ENCODE measurements at places on chromosomes 2 and 18.

DNA sequence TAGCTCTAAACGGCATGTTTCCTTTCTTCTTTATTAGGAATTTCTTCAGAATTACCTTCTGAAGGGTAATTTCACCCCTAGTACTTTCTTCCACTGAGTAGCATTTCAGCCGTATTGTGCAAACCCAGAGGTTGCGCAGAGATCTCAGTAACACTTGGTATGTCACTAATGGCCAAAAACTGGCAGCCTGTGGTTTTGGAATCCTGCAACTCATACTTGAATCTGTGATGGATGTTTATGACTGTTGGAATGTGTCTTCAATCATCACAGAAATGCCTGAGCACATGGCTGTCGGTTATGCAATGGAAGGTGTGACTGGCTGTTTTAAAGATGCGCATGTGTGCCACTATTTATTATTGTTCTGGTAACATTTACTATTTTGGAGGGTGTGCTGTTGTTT is 100.0 kb downstream of the COLEC12 start:
- DNase-seq = peak; percentile 98

DNA sequence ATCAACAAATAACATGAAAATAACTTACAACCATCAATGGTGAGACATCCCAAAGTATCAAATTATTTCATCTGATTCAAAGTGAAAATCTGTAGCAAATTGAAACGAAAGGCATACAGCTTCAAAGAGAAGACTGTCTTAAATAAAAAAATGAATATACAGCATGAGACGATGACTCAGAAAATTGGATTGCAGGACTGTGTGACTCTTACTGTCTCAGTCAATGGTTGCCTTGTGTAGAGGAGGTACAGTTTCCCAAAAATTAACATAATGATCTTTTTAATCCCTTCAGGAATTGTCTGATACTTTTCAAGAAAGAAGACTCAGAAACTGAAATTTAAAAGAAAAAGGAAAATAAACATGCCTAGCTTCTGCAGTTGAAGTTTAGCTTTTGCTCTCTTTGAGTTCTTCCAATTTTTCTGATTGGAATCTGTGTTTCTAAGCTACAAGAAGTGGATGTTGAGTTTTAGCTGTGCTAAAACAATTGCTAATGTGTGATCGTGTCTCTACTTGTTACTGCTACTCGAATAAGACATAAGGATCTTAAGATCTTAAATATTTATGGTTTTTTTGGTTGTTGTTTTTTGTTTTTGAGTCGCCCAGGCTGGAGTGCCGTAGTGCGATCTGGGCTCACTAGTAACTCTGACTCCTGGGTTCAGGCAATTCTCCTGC is 41.1 kb upstream of the EPB41L3 start:
- no peak for DNase-seq

GRCh38 chr2:29531626-29532025 is 389.8 kb downstream of the ALK start:
- no peak for DNase-seq

GRCh38 chr2:118251427-118251826 is 163.2 kb downstream of the INSIG2 start:
- DNase-seq = no peak

DNA sequence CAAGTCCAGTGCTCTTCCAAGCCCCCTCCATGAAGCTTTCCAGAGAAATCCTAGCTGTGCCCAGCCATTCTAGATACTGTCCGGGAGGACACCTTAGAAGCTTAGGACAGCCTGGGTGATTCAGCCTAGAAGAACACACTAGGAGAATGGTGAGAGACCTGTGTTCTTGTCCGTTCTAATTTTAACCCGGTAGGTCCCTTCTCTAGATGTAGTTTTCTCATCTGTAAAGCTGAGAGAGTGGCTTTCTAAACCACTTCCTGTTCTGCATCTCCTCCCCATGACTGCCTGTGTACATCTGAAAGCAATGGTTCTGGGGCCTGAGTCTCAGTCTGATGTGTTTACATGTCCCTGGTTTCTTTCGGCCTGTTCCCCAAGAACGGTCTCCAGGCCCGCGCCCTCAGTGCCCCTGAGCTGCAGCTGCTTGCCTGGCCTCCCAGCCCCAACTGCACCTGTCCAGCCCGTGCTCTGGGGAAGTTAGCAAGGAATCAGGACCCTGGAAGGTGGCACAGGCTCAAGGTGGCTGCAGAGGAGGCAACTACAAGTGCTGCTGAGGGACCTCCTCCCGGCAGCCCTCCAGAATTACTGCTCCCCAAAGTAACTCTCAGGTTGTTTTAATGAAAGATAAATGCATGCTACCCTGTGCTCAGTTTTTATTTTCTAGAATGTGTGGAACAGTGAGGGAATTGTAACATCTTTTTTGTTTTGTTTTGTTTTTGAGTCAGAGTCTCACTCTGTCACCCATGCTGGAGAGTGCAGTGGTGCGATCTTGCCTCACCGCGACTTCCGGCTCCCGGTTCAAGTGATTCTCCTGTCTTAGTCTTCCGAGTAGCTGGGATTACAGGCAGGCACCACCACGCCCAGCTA is 105.9 kb downstream of the LBH start:
- no peak for DNase-seq

DNA sequence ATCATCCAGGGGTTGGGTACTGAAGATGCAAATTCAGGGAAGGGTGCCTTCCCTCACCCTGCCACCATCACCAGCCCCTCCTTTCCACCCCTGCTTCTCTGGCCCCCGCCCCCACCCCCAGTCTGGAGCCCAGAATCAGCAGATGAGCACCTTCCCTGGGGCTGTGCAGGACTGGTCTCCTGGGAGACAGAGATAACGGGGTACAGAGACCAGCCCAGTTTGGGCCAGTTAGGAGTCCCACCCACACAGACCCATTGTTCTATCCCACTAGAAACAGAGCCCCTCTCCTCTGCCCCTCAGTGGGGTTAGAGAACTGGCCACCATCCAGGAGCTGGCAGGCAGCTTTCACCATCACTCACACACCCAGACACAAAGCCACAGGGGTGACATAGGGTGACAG is 4.5 kb upstream of the CRYBA2 start:
- no peak for DNase-seq

GRCh38 chr2:133952896-133953295 is 301.0 kb upstream of the MGAT5 start:
- no peak for DNase-seq

DNA sequence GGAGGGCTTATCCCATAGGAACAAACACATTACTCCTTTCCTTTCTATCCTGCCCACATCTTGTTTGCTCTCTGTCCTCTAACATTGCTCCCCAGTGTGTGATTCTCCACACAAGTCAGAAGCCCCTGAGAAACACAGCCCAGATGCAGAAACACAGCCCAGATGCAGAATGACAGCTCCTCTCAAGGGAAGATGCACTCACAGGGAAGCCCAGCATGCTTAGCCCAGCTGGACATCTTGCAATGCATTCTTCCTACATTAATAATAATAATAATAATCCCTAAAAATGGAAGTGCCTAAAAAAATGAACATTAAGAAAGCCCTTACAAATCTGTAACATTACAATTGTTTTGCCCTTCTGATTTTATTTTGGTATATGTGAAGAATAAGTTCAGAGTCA is 172.1 kb downstream of the CBLN2 start:
- no peak for DNase-seq

GRCh38 chr2:190344276-190344827 is 963 bp downstream of the INPP1 start:
- DNase-seq = no peak

GRCh38 chr2:120442923-120443571 is 97.1 kb downstream of the INHBB start:
- no peak for DNase-seq

- no peak for DNase-seq
Measured at GRCh38 chr2:63163161-63163820, 112.7 kb downstream of the OTX1 start.

- peak; percentile 36 for DNase-seq
Measured at GRCh38 chr2:11177871-11178690, 22.8 kb downstream of the SLC66A3 start.

GRCh38 chr2:188978291-188979081 is 4.3 kb downstream of the COL3A1 start:
- peak; percentile 94 for DNase-seq

DNA sequence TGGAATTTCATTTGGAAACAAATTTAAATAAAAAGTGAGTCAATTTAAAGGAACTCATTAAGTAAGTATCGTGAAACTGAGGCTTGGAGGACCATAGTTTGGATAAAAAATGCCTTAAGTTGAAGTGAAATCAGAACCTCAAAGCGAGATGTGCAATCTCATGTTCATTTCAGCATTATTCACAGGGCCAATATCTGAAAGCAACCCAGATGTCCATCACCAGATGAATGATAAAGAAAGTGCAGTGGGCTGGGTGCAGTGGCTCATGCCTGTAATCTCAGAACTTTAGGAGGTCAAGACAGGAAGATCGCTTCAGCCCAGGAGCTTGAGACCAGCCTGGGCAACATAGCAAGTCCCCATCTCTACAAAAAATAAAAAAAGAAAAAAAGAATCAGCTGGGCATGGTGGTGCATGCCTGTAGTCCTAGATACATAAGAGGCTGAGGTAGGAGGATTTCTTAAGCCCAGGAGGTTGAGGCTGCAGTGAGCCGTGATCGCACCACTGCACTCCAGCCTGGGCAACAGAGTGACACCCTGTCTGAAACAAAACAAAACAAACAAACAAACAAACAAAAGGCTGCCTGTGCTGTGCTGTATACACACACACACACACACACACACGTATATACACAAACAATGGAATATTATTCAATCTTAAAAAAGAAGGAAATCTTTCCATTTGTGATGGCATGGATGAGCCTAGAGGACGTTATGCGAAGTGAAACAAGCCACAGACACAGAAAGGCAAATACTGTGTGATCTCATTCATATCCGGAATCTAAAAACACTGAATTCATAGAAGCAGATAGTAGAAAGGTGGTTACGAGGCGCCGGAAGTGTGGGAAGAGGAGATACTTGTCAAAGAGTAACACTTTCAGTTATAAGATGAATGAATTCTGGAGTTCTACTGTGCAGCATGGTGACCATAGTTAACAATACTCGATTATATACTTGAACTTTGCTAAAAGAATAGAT is 14.5 kb downstream of the SH3RF3 start:
- DNase-seq = no peak

GRCh38 chr2:50225021-50225928 is 806.7 kb downstream of the NRXN1 start:
- no peak for DNase-seq

- no peak for DNase-seq
Measured at GRCh38 chr2:227370092-227370491, 9.0 kb downstream of the TM4SF20 start.

- DNase-seq = peak; percentile 55
Measured at GRCh38 chr2:75071766-75072165, 113.3 kb downstream of the POLE4 start.

- no peak for DNase-seq
Measured at GRCh38 chr2:181675254-181675653, 5.1 kb downstream of the NEUROD1 start.

- no peak for DNase-seq
Measured at GRCh38 chr2:160310118-160310828, 110.2 kb upstream of the ITGB6 start.

- no peak for DNase-seq
Measured at GRCh38 chr2:45010702-45011012, 1.4 kb upstream of the SIX2 start.

Measured in amniotic epithelial cell (primary cell).